ENCODE measurements at places on chromosomes 12 and 14. TPM values are rescaled to one million over a fixed set of nuclear protein-coding genes. Genes with fewer than 3 reads are reported as not detected.

Gene WSCD2
- 1.7 TPM for total RNA-seq

Gene LIN7A
- total RNA-seq, result 11.9 TPM

Gene LMO3
- 10.9 TPM for total RNA-seq

Gene B4GALNT1
- total RNA-seq, result 0.59 TPM

Gene SERPINA9
- total RNA-seq, result not detected

Gene HEBP1
- total RNA-seq, result 5.0 TPM

Gene TIMM9
- total RNA-seq, result 41.5 TPM

Gene NIN
- 14.2 TPM for total RNA-seq

DNA sequence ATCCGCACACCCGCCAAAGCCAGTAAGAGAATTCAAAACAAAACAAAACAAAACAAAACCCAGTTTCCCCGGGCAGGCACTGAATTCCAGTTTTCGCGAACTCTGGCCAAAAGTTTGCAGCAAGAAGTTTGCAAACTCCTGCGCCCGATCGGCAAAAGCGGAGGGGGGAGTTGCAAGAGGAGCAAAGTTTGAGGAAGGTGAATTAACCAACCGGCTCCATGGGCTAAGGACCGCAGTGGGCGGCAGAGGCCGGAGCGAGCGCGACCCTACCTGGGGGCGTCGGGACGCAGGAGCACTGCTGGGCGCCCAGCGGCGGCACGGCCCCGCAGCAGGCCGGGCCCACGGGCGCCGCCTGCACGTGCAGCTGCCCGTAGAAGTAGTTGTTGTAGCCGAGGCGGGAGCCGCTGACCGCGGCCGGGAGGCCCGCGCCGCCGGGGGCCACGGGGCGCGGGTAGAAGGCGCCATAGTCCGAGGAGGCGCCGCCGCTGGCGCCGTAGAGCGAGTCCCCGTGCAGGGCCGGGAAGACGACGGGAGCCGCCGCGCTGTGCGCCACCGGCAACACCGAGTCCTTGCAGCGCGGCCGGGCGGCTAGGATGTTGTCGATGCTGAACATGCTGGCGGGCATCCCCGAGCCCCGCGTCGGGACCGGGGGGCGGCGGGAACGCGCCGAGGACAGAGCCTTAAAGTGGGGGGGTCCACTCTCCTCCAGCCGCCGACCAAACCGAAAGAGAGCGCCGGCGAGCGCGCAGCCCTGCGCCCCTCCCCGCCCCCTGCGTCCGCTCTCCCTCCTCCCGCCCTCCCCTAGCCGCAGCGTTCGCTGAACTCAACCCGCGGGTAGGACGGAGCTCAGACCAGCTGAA, at the start of gene GSC:
Gene GSC, minus strand, starts transcription at position 723 of the 860 bp plus-strand sequence. Its CDS starts 98 bp downstream, at position 625.
- peak; percentile 90 for DNase-seq

- DNase-seq, result no peak
Measured at GRCh38 chr12:28857369-28857768, 291.7 kb upstream of the FAR2 start.

GRCh38 chr14:32472076-32472475, 143.0 kb downstream of the AKAP6 start:
- no peak for DNase-seq

DNA sequence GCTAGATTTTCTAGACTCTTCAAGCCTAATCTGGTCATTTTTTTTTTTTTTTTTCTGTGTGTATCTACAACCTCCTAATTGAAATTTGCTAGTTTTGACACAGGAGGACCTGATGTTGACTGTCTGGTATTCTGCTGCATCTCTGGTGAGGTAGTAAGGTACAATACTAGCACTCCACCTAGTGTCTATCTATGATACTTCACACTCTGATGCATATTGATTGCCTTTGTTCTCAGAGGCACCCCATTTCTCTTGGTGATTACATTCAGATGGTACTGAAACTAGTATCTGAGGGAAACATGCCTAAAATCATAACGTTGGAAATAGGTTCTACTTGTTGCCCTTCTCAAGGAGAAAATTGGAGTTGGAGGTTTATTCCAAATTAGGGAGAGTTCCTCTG, 930.5 kb upstream of the NOVA1 start:
- DNase-seq, result peak; percentile 25

DNA sequence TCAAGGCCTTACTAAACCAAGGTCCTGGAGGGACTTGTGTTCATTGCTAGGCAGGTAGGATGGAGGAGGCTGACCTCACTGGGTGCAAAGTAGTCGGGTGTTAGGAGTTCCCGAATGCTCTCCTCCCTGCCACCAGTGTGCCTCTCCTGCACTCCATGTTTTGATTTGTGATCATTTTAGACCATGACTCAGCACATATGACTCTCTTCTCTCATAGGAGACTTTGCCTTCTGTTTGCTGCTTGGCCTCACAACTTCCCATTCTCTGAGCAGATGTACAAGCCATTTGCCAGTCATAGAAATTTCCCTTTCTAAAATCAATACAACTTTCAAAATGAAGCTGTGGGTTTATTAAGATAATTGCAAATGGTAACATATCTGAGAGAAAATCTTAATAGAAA, 46.6 kb upstream of the LRIG3 start:
- no peak for DNase-seq

DNA sequence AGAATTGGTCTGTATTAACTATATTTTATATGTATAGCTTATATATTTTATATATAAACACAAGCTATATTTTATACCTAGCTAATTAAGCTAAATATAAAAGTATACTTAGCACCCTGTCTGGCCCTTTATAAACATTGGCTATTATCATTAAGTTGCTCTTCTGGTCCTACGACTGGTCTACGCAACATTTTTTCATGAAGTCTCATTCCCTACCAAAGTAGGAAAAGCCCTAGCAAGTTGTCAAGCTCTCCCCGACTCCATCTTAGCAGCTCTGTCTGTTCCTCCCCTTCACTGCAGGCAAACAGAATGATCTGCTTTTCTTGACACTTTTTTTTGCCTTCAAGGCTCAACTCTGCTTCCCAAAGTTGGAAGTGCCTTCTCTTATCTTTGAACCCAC, 36.7 kb upstream of the ELK3 start:
- DNase-seq, result no peak

- no peak for DNase-seq
Measured at GRCh38 chr12:75814851-75815754, 216.5 kb downstream of the PHLDA1 start.

- no peak for DNase-seq
Measured at GRCh38 chr14:20798318-20798717, 4.3 kb downstream of the RNASE1 start.

GRCh38 chr12:118292836-118293235, 79.9 kb downstream of the TAOK3 start:
- DNase-seq, result no peak

DNA sequence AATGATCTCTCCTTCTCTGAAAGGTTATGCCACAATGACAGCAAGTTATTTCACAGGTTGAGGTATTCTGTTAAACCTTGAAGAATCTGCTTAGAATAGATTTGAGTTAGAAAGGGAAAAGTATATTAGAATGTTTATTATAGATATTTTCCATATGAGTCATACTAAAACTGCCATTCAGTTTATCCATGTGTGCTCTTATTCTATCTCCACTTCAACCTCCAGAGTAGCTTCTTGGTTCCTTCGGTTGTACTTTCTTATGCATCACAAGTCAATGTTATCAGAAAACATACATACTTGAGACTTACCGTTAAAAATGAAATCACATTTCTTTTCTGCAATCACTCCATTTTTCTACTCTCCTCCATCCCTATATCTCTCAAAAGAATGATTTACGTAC, 197.7 kb downstream of the BCAT1 start:
- no peak for DNase-seq

DNA sequence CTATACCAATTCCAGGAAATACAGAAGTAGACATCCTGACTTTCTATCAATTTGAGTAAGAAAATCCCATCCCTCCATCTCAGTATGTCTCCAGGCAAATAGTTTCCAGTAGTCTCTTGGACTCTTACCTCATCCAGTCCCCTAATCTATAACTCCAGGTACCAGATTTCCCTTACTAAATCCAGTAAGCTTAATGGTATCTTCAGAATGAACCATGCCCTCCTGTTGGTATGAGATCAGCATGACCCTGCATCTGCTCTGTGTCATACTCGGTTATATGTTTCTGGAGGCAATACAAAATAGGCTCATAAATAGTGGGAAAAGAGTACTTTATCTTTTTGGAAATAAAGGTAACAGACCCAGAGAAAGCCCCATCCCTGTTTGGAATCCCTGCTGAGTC, 18.4 kb downstream of the PIGH start:
- no peak for DNase-seq

GRCh38 chr12:75505706-75506312, 5.6 kb downstream of the KRR1 start:
- DNase-seq, result no peak

DNA sequence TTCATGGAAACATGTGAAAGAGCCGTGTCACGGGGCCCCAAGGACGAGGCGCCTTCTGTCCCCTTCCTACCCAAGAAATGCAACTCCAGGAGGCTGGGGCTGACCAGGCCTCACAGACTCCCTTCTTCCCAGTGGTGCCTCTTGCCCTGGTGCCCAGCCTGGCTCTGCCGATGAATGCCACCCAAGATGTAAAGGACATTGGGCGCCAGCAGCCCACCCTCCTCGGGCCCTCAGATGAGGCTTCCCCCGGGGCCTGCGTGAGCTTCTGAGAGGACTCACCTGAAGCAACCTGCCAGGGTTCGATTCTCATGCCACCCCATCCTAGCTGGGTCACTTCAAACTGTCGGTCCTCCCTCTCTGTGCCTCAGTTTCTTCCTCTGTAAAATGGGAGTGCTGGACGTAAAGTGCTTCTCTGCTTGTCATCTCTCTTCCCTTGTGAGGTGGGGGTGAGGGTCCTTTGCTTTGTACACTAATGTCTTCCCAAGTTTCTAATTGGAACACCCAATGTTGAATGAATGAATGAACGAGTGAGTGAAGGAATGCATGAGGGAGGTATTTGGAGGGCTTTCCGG, 10.8 kb downstream of the FAM222A start:
- no peak for DNase-seq

DNA sequence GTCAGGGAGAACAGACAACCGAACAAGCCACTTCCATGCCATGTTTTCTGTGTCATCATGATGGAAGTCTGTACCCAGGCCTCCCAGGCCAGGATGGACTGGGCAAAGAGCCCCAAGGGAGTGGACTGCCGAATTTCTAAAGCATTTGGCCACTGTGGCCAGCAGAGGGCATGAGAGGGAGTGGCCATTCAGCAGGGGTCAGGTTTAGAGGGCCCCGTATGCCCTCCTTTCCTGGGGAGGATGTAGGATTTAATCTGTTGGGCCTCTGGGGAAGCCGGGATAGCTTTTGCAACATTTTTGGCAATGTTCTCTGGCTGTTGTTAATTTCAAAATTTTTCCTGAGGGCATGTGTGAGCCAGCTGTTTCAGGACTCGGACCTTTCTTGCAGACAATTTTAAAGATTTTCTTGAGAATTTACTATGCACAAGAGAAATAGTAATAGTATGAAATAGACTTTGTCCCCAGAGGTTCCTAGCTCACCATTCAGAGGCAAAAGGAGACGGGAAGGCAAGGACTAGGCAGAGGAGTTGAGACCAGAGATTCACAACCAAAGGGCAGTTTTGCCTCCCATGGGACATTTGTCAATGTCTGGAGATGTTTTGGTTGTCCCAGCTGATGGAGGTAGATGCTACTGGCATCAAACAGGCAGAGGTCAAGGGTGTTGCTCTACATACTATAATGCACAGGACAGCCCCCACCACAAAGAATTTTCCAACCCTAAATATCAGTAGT, 18.0 kb downstream of the ACACB start:
- DNase-seq, result peak; percentile 90

DNA sequence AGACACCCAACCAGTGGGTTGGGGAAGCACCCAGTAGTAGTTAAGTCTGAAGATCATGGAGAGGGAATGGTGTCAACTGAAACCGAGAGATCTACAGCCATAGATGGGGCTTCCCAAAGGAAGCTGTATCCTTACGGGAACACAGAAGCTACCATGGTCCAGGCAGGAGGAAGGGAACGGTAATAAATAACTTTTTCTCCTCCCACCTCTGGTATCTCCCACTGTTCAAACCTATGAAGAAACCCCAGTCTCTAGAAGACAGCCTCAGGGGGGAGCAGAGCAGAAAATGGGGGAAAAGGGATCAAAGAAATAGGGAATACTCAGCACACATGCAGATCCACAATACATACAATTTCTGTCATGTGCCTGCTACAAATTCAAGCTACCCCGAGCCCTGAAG, 33.4 kb downstream of the ZNF605 start:
- DNase-seq, result no peak

GRCh38 chr12:115404761-115405470, 720.9 kb upstream of the TBX3 start:
- no peak for DNase-seq

DNA sequence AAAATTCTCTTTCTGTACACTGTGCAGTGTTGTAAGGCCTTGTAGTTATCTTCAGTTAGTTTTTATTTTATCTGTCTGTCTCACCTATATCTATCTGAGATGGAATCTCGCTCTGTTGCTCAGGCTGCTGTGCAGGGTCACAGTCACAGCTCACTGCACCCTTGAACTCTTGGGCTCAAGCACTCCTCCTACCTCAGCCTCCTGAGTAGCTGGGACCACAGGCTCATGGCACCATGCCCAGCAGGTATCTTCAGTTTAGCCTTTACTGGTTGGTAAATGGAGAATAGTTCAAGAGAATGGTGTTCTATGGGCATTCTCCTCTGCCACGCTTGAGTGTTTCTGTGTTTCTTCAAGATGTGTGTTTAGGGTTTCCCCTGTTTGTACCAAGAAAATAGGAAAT, 13.6 kb downstream of the TULP3 start:
- DNase-seq, result no peak

DNA sequence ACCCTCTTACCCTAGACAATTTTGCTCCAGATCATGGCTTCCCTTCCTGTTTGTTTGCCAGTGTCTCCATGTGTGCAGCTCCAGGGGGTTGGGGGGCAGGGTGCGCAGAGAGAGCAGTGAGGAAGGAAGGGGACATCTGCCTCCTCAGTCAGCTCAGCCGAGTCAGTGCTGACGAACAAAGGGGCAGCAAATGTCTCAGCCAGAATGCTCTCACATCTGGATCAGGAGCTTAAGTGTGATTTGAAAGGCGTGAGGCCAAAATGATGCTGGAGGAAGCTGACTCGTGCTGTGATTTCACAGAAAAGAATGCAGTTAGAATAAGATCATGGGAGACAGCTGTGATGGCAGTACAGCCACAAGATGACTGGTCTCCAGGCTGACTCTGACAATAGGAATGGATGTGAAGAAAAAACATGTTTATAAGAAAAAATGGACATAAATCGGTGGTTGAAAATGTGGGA, 27.1 kb upstream of the CDK17 start:
- DNase-seq, result no peak

DNA sequence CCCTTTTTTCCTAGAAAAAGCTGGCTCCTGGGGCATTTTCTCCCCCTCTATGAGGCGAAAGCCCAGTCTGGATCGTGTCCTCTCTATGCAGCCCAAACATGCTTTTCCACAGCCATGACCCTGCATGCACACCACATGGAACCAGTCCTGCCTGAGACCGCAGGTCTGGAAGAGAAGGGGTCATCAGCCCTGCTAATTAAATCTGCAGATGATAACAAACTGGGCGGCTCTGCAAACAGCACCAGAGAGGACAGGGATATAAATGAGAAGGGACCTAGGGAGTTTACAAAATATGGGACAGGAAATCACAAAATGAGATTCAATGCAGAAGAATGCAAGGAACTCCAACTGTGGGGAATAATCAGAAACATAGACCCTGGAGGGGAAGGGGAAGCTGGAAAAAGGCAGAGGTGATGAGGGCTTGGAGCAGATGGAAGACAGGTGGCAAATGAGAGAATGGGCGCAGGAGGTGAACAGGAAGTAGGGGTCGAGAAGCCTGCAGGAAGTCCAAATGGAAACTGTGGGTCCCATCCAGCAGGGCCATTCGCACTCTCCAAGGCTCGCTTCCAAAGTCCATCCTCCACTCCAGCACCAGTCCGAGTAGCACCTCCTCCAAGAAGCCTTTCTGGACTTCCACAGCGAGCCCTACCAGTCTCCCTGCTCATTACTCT, 76.3 kb downstream of the ANO2 start:
- DNase-seq, result no peak
